Hypothalamus (tissue), 51 donors: ENCODE measurements at places on chromosomes 2 and 18.

DNA sequence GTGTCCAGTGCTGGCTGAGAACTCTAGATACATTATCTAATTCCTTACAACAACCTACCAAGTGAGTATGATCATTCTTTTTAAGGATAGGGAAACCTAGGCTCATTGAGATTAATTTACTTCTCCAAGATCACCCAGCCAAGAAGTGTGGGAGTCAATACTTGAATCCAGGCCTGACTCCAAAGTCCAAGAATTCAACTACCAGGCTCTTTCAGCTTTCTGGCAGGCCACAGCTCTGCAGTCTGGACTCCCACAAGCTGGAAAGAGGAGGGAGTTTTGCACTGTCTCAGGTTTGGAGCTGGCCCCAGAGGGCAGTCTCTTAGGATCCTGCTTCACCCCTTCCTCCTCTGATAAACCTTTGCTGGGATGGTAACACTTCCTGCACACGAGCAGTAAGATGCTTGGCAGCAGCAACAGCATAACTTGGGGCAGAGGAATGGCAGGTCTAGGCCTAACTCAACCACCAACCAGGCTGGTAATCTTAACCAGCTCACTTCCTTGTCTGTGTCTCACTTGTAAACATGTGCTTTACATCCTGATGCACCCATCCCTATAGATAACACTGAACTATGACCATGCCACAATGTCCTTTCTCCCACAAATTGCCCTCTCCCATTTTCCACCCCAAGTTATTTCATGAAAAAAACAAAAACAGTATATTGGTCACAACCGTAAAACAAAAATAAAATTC lies 111.1 kb upstream of the ACAA2 start:
- DNase-seq = no peak

DNA sequence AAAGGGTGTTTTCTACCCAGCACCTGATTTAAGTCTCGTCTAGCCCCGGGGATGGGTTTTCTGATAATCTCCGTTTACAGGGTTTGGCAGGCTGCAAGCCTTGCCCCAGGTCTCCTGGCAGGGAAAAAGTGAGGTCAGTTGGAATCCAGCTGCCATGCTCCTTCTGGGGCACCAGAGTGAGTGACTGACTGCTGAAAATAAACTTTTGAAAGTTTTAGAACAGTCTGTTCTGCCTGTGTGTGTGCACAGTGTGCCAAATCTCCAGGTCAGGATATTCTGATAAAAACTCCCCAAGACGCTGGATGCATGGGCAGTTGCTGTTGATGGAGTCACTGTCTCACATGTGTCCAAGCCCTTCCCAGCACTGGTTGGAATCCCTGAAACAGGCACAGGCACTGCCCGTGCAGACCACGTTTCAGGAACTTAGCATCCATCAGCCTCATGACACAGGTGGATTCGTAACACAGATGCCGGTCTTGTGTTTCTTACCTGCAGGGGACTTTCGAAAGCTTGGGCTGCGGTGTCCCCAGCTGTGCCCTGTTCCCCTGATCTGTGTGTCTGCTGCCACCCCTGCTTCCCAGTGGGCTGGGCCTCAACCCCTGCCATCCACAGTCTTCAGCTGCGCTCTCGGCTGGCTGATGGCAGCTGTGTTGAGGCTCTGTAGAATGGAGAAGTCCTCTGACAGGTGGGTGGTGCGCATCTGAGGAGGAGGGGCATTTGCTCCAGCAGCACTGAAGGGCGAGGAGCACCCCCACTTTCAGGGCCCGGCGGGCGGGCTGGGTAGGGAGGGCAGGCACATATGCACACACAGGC lies 65.0 kb downstream of the SH3RF3 start:
- no peak for DNase-seq

DNA sequence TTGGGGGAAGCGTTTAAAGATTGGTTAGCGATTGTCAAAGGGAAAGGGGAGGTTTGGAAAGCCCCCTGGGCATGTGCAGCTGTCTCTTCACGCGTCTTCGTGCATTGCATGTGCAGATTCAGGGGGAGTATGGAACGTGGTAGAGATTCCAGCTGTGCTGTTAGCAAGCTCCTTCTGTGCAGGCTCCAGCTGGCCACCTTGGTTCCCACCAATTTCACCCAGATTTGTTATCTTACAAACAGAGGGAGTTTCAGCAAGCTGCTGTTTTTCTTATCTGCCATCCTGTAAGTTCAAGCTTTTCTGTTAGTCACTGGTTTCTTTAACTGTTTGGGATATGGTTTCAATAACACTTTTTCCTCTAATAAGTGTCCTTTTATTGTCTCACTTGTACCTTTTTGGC lies 30.4 kb downstream of the FARP2 start:
- DNase-seq = no peak

DNA sequence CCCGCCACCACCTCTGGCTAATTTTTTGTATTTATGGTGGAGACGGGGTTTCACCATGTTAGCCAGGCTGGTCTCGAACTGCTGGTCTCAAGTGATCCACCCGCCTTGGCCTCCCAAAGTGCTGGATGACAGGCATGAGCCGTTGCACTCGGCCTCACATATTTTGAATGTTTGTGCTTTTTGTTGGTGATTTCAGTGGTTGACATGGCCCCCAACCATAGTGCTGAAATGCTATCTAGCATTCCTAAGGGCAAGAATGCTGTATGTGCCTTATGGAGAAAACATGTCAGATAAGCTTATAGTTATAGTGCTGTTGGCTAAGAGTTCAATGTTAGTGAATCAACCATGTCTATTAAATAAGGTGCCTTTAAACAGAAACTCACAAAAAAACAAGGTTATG lies 8.9 kb downstream of the ZAP70 start:
- no peak for DNase-seq

- no peak for DNase-seq
These were observed 339.6 kb downstream of the TRIB2 start for GRCh38 chr2:13056259-13056843.

GRCh38 chr2:71690876-71691475 lies 237.6 kb downstream of the DYSF start:
- no peak for DNase-seq

GRCh38 chr2:109516445-109517117 lies 97.2 kb downstream of the SEPTIN10 start:
- DNase-seq = no peak
